Nephron progenitor cell (in vitro differentiated cells): ENCODE measurements at places on chromosomes 3 and 15.

DNA sequence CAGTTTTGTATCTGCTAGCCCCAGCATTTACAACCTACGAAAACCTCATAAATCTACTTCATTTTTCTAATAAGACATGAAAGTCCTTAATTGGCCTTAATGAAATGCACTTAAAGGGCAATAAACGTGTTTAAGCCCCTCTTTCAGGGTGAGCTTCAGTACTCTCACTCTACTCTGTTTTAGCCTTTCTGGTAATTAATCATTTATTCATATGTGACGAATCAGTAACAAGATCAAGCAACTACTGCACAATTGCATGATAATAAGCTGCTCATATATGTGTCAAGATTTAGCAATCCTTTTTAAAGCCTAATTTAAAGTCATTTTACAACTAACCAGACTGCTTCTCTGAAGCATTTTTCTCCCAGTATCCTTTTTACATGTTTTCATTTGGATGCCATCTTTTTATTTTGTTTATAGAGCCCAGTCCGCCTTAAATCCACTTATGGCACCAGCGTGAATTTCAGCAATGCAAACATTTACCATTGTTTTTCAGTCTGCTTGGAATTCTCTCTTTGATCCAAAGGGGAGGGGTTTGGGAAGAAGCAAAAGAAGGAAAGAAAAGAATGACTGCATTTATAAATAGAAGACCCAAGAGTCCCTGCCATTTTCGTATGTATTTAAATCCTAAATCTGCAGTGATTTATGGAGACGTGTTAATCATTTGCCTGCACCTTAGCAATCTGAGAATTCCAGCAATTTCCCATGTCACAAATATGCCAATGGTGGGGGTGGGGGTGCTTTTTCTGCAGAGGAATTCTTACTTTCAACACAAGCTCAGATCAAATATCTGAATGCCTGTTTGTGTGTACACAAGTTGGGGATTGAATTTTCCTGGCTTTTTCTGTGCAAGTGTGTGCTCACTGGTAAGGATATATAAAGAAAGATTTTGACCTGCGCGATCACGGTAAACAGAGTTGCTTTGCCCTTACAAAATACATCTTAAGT lies 230.8 kb upstream of the TBC1D5 start:
- DNase-seq: peak; percentile 27

GRCh38 chr3:85935171-85935570 lies 976.4 kb downstream of the CADM2 start:
- no peak for DNase-seq

DNA sequence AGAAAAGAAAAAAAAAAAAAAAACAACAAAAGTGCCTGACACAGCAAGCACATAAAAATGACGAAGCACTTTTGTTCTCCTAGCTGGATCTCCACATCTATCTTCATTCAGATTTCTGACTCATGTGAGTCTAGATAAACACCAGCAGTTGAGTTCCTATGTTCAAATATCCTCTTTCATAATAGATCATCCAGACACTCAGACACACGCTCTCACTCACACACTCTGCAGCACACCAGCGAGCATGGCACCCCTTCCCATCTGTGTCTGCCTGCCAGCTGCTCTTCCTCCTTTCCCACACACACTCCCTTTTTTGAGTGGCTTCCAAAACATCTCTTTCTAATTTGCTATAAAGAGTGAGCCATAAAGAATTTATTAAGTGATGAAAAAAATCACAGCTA lies 19.8 kb upstream of the CELF6 start:
- no peak for DNase-seq

DNA sequence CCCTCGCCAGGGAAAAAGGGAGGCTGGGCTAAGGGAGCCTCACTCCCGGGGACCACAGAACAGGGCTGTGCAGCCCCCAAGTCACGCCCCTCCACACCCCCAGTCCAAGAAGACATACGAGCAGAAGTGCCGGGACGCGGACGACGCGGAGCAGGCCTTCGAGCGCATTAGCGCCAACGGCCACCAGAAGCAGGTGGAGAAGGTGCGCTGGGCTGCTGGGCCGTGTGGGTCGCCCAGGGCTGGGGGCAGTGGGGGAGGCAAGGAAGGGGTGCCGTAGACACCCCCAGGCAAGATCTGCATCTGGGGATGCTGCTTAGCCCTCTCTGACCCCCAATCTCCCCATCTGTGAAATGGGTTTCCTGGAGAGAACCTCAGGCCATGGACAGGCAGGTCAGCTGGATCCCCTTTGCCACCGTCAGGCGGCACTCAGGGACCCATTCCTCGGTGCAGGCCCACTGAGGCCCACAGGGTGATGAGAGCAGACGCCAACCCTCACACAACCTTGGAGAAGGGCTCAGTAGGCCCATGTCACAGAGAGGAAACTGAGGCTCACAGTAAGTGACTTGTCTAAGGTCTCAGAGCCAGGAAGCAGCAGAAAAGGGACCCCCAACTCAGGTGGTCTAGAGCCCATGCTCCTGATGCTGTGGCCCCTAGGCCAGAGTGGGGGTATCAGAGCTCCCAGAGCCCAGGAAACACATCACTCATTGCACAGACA lies 33.7 kb downstream of the PSTPIP1 start:
- no peak for DNase-seq

DNA sequence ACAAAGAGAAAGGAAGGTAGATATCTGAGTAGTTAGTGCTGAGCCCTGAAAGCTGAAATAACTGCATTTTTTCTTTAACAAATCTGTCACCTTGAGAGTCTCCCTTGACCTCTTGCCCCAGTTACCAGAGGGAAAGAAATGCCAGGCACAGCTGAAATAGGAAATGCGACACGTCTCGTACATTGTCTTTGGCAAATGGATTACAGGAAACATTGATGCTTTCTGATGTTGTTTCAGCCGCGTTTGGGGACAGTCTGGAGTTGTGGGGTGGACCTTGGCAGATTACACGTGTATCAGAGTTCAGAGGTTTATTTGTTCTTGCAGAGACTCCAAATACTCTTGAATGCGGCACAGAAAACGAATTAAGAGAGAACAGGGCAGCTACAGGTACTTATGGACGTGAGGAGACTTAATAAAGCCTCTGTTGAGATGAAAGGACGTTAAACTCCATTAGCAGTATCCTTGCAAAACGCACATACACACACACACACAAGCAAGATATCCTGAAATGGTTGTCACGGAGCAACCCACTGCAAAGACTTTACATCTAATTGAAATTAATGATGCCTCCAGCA lies 272.8 kb upstream of the RORA start:
- no peak for DNase-seq

- no peak for DNase-seq
Measured at GRCh38 chr3:157631478-157631877, 128.3 kb upstream of the VEPH1 start.

DNA sequence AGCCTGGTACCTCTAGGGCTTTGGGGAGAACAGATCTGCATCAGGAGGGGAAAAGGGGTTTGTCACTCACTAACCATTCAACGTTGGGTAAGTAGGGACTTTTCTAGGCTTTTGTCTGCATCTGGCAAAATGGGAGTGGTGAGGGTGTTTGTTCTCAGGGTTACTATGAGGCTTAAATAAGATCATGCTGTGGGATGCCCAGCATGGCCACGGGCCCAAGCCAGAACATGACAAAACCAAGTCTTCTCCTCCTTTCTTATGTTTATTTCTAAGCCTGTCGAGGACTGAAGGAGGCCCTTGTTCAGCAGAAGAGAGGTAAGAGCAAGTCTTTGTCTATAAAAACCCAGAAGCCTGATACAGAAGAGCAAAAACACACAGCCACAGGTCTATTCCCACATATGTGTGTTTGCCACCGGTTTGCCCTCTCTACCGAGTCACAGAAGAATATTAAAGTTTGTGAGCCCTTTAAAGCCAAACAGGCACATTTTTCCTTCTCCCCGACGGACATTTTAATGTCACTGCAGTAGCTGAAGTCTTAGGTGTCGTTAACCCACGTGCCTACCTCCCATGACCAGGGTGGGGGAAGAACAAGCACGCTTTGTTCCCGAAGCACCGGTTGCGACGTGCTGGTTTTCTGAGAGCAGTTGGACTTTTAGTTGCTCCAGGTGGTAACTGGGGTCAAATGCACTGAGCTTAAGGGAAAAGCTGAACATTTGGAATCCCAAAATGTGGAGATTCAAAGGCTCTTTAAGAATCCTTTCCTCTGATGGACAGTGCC lies 72.1 kb downstream of the NOX5 start:
- no peak for DNase-seq

DNA sequence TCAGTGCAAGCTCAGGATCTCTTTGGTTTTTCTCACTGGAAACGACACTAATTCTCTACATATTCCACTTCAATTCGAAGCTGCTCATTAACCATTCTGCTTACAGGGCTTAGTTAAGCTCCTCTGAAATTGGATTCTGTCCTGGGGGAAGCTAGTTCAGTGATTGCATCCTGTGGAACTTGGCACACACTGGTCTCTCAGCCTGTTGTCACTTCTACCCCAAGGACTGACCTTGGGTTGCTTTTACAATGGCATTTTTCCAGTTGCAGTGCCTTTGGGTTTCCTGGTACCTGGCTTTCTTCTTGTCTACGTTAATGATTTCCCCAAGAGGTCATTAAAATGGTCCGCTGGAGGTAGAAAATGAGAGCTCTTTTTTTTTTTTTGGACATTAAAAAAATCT lies 33.3 kb upstream of the GABRB3 start:
- no peak for DNase-seq

- DNase-seq: no peak
Measured at GRCh38 chr15:53910236-53910849, 67.9 kb upstream of the UNC13C start.

DNA sequence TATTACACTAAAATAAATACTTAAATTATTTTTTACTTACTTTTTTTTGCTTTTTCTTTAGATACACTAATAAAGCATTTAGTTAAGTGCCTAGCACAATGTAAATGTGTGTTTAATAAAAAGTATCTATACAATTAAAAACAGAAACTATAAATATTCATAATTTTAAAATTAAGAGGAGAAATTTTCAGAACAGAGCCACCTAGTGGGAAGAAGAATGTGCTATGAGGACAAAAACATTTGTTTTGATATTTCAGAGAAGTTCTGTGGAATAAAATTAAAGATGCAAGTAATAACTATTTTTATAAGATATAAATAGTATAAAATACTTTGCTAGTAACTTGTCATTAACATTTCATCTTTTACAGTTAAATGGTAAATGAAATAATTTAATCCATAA lies 33.6 kb upstream of the PLSCR5 start:
- no peak for DNase-seq

GRCh38 chr3:18422972-18423371 lies 2.2 kb downstream of the SATB1 start:
- no peak for DNase-seq

- no peak for DNase-seq
Measured at GRCh38 chr3:28853830-28854229, 427.0 kb upstream of the RBMS3 start.

DNA sequence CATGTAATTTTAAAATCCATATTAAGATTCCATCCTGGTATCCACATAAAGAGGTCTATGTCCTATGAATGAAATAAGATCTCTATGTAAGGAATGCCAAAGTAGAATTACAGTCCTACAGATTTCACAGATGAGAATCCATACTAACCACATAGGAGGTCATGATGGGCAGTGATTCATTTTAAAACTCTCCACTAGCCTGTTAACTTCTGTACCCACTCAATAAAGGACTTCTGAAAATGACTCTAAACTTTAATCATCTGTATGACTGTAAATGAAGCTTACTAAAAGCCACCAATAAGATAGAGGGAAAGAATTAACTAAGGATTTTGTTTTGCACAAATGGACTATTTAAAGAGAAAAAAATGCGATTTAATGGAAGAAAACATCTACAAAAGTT lies 28.7 kb downstream of the MORC1 start:
- no peak for DNase-seq

DNA sequence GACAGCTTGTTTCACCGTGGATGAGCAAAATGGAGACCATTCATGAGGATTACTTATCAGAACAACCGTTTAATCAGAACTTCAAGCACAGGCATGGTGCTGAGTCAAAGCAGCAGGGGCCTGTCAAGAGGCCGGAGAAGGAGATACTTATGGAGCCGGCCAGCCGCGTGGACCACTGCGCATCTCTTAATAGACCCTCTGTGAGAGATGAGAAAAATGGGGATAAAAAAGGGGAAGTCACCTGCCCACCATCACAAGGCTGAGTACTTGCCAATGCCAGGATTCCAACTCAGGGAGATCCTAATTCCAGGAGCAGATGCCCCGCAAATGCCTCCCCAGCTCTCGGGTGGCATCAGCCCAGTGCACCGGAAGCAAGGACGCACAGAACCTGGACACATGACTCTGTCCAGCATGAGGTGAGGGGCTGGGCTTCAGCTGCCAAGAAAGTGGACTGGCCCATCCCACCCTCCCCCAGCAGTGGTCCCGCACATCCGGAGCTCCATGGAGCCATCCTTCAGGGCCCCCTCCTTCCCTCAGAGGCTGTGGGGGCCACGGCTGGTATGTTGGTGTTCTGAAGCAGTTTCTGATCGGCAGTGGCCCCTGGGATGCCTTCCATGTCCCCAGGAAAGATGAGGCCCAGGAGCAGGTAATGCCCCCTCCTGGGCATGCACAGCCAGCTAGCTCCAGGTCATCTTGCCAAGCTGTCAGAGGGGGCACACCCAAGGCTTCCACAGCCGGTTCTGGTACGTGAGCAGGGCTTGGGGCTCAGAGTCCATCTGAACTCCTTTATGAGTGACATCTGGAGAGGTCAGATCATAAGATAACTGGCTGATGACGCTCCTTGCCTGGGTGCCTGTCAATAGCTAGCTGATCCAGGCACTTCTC lies 143.8 kb downstream of the ATP10A start:
- DNase-seq: no peak

- no peak for DNase-seq
Measured at GRCh38 chr3:114718898-114719210, 425.0 kb downstream of the TIGIT start.

DNA sequence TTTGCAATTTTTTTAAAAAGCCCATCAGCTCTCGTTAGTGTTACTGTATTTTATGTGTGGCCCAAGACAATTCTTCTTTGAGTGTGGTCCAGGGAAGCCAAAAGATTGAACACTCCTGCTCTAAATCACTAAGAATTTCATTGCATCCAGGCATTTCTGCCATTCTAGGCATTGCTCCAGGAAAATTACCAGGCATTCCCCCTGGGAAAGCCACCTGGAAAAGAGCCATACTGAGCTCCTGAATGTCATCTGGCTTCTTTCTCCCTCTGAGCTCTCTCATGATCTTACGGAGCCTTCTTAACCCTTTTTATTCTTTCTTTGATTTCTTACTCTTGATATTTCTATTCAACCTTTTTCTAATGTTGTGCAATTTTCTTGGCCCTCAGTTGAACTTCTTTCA lies 202.2 kb downstream of the DOCK3 start:
- DNase-seq: no peak

DNA sequence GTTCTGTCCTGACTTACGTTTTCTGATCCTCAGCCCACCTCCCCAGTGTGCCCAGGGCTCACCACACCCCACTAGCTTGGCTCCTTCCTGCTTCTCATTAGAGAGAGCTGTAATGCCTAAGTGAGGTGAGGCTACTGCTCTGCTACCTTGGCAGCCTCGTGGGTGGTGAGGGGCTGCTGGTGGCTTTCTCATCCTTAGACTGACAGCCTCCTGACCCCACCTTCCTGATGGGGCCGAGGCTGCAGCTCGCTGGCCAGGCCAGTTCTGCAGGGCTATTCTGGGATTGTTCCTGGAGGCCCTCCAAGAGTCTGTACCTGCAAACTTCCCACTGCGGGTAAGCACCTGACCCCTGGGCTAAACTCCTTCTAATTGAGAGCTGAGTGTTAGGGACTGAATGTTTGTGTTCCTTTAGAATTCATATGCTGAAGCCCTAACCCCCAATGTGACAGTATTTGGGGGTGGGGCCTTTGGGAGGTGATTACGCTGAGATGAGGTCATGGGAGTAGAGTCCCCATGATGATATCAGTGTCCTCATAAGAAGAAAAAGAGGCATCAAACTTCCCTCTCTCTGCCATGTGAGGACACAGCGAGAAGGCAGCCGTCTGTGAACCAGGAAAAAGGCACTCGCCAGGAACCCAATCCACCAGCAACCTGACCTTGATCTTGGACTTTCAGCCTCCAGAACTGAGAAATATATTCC lies 38.1 kb upstream of the IQSEC1 start:
- DNase-seq: no peak
